ENCODE measurements at places on chromosomes 11 and 22.

- DNase-seq = no peak
Measured at GRCh38 chr22:45830531-45831245, 146.3 kb downstream of the WNT7B start.

DNA sequence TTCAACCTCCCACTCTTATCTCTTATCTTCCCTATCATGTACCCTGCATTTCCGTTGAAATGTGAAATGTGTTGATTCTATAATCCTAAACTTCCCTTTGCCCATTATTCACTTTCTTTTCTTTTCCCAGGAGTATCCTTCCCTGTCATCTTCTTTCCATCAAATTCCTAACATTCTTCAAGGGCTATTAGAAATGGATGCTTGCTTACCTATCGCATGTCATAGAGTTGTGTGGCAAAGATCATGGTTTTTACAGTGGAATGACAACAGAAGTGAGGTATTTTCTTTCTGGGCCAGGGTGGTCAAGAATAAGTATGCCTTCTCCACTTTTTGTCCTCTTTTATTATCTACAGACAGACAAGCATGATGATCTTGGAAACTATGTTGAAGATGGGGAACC is 124.4 kb upstream of the SLC5A12 start:
- no peak for DNase-seq

GRCh38 chr22:19664406-19664805 is 49.9 kb upstream of the SEPTIN5 start:
- no peak for DNase-seq

DNA sequence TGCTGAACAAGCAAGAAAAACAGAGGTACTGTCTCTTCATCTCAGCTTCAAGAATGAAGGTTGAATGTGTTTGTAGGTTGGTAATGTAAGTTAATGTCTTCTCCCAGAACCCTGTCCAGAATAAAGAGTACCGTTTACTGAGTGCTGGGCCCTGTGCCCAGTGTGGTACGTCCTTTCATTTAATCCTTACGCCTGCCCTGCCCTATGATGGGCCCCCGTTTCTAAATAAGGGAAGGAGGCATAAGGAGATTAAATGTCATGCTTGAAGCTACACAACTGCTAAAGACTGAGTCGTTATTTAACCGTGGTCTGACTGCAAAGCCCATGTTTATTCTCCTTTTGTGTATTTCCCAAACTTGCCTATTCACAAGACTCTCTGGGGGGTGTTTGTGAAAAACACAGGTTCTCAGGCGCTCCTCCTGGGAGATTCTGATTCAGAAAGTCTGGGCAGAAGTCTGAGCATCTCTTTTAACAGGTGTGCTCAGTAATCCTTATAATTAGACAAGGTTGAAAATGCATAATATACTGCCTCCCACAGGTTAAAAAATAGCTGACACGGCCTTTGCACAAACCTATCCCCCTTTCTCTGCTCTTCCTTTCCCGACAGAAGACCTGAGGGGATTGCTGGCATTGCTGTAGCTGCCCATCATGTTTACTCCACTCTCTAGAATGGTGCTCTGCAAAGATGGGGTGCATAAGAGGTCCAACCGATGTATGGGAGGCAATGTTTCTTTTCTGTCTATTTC is 56.3 kb upstream of the ZBTB44 start:
- DNase-seq = no peak

- DNase-seq = no peak
Measured at GRCh38 chr11:19996571-19996970, 163.7 kb downstream of the DBX1 start.

DNA sequence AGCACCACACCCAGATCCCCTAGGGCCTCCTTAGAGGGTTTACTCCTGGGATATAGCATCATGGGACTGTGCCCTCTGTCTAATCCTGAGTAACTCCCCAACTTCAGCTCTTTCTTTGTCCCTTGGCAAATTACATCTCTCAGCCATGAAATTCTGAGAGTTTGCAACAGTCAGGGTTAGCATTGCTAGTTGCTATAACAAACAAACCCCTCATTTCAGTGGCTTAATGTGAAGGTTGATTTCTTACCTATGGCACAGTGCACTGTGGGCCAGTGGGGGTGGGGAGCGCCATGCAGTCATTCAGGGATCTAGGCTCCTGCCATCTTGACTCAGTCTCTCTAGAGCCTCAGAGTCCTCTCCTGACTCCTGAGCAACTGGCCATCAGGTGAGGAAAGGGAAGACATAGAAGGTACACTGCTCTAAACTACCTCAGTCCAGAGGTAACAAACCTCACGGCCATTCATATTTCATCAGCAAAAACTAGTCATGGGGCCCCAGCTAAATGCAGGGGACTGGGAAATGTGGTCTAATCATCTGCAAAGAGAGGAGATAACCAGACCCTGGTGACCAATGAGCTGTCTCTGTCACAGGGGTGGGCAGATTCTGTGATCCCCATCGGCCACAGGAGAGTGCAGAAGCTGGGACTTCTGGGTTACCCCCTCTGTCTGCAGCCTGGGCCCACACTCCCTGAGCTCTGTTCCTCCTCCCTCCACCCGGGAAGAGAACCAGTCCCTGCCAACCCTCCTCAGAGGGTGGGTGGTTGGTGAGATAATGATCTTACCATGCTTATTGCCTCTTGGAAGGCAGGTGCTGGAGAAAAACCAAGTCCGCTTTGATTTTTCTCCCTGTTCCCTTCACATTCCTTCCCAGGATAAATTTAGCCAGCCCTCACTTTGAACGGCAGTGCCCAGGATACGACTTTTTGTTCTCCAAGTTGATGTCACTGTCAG is 17.5 kb downstream of the PRG3 start:
- no peak for DNase-seq

Data from NCI-H2227 treated with DMSO at 0.1 percent for 48 hours (cell line).